Stimulated activated CD4-positive, alpha-beta T cell treated with anti-CD3 and anti-CD28 coated beads, Interleukin-1b, Interleukin-23, amount 100 ng/mL, for 4 hours (primary cell): ENCODE measurements at places on chromosomes 2 and 18.

GRCh38 chr2:10452312-10452711 lies 4.2 kb upstream of the ODC1 start:
- DNase-seq, result no peak

- DNase-seq, result no peak
Measured at GRCh38 chr2:88613921-88614320, 13.3 kb downstream of the EIF2AK3 start.

DNA sequence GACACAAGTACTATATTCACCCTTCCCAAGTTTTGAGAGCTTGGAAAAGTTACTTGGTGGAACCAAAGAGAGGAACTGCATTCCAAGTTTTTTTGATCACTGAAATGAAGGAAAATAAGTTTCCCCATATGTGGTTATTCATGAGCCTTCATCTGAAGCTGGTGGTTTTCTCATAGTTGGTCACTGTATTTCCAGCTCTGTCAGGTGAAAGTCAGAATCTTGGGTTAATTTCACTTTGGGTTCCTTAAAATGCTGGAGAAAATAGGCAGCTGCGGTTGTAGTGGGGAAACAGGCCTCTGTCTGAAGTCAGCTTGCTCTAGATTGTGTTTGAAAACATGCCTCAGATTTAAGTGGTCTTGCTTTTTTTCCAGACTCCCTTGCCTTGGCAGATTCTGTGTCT lies 200.5 kb downstream of the HRH4 start:
- DNase-seq, result no peak

- DNase-seq, result no peak
Measured at GRCh38 chr2:1321321-1321720, 91.9 kb upstream of the TPO start.

- no peak for DNase-seq
Measured at GRCh38 chr2:19361325-19361990, 3.0 kb upstream of the OSR1 start.
